Stimulated activated CD8-positive, alpha-beta memory T cell treated with anti-CD3 and anti-CD28 coated beads, Interleukin-15, amount 100 ng/mL, for 48 hours (primary cell): ENCODE measurements at places on chromosomes 6 and 20.

- no peak for DNase-seq
These were observed 100.8 kb downstream of the MOXD1 start for GRCh38 chr6:132300323-132300949.

- no peak for DNase-seq
These were observed 3.1 kb downstream of the ATRN start for GRCh38 chr20:3473944-3474343.

DNA sequence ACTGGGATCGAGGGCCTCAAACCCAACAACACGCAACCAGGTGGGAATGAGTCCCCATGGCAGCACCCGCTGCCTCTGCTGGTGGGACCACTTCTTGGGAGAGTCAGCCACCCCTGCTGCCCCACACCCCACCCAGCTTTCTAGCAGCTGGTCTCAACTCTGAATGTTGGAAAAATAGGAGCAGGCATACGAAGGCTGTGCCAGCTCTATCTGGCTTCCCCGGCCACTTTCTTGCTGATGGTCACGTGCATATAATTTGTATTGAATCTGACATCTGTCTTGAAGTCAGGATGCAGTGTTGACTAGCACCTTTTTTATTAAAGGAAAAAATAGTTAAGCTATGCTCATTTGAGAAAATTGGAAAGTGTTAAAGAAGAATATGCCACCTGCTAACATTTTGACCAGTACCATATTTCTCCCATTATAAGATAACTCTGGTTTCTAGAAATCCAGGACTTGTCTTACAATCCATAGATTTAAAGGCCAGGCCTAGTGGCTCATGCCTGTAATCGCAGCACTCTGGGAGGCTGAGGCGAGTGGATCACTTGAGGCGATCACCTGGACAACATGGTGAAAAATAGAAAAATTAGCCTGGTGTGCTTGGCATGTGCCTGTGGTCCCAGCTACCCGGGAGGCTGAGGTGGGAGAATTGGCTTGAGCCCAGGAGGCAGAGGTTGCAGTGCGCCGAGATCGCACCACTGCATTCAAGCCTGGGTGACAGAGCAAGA lies 26.9 kb upstream of the MAPRE1 start:
- no peak for DNase-seq

GRCh38 chr6:17650656-17651309 lies 50.7 kb downstream of the FAM8A1 start:
- DNase-seq: no peak

DNA sequence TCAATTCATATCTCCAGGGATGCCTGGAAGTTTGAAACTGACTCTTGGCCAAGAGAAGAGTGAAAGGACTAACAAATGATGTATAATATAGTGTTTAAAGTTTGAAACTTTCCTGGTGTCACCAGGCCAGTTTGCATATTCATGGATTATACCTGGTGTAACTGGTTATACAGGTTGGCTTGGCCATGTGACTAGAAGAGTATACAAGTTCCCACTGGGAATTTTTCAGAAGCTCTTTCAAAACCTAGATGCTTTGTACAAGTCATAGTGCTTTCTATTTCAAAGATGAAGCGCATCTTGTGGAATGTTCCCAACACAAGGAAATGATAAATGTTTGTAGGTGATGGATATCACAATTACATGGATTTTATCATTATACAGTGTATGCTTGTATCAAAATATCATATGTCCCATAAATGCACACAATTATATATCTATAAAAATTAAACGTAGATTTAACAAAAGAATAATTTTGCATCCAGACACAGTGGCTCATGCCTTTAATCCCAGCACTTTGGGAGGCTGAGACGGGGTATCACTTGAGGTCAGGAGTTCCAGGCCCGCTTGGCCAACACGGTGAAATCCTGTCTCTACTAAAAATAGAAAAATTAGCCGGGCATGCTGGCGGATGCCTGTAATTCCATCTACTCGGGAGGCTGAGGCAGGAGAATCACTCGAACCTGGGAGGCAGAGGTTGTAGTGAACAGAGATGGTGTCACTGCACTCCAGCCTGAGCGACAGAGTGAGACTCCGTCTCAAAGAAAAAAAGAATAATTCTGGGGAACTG lies 1420.2 kb downstream of the GRIK2 start:
- no peak for DNase-seq

- DNase-seq: no peak
These were observed 41.3 kb downstream of the TAF8 start for GRCh38 chr6:42091718-42092023.

- DNase-seq: no peak
These were observed 107.1 kb upstream of the TSHZ2 start for GRCh38 chr20:52864916-52865605.

GRCh38 chr20:58706975-58707681 lies 14.5 kb downstream of the NPEPL1 start:
- no peak for DNase-seq

- DNase-seq: no peak
These were observed 143.7 kb downstream of the DLL1 start for GRCh38 chr6:170147056-170147787.

- no peak for DNase-seq
These were observed 71.2 kb downstream of the LY86 start for GRCh38 chr6:6659600-6660327.

- DNase-seq: no peak
These were observed 1532.7 kb downstream of the HACE1 start for GRCh38 chr6:103326760-103327757.

- no peak for DNase-seq
These were observed 40.7 kb downstream of the DACT2 start for GRCh38 chr6:168278904-168279303.

GRCh38 chr6:166206066-166206465 lies 38.4 kb upstream of the TBXT start:
- no peak for DNase-seq

GRCh38 chr6:109285366-109285765 lies 96.9 kb downstream of the CD164 start:
- DNase-seq: no peak

GRCh38 chr20:36754656-36755222 lies 8.8 kb upstream of the NDRG3 start:
- DNase-seq: no peak

DNA sequence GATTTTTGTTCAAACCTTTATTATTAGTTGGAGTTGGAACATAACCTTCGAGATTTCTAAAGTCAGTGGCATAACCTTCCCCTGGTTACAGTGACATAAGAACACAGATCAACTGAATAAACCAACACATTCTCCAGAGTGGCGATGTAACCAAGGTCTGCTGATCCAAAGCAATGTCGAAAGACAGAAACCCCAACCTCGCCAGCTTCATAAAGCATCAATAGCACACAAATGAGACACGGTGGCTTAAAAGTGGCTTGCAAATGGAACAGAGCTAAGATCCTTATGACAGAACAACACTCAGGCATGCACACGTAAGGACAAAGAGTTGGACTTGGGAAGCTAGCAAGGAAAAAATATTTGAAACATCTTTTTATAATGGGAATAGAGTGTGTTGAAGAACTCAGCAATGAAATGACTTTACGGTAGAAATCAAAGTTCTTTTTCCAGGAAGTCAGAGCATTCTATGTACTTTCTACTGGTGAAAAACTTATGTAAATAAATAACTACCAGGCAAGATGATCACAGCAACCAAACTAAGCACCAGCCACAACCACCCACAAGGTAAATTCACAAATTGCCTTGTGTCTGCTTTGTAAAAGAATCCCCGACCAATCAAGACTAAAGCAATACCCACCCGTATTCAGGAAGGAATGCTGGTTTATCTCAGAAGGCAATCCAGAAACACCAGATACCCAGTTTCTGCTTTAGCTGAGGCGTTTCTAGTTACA lies 61.0 kb upstream of the NHSL1 start:
- DNase-seq: no peak

DNA sequence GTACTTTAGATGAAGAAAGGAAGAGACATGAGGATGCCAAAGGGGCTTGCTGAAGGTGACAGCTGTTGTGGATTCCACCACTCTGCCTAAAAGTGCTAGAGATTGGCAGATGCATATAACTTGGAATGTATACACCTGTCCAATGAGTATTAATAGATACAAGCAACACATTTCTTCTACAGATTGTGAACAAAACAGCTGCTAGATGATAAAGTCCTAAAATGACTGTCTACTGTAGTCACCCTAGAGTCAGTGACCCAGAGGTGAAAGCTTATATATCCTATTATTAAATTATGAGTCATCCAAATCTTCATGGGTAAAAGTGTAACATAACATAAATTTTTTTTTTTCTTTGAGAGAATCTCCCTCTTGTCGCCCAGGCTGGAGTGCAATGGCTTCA lies 5.2 kb downstream of the RNF217 start:
- no peak for DNase-seq

DNA sequence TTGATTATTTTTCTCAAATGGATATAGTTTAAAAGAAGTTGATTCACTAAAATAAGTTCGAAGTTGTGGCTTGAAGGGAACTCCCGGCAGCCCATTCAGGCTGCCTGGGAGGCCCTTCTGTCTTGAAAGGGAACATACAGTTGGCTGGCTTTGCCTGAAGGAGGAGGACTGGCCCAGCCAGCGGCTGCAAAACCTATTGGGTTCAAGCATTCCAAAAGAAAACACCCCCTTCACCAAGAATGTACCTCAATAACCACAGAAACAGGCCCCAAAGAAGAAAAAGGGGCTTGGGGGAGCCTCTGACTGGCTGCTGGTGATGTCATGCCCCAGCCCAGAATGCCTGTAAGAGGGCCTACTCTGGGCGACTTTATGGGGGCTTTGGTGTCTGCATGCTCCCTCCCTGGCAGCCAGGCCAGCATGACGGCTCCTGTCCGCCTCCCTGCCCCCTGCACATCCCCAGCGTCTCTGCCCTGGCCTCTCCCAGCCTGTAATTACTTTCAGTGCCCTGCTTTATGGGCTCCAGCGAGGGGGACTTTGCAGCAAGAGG lies 36.5 kb downstream of the MAFB start:
- DNase-seq: no peak

- DNase-seq: no peak
These were observed 243.1 kb downstream of the ALDH8A1 start for GRCh38 chr6:134706806-134707205.

DNA sequence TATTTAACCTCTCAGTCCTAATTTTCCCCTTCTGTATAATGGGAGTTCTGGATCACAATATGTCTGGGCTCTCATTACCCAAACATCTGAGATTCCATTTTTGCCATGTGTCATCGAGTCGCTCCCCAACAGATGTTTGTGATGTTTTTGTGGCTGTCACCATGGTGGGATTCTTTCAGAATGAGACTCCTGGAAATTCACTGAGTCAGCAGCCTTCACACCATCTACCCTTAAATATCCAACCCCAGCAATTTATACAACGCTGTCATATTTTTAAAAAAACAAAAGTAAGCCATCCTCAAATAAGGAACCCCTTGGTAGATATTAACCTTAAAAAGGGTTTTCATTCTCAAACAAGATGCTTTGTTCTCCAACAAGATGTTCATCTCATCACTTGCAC lies 20.9 kb downstream of the NRSN1 start:
- DNase-seq: no peak

GRCh38 chr20:58435237-58435636 lies 46.2 kb downstream of the VAPB start:
- no peak for DNase-seq

DNA sequence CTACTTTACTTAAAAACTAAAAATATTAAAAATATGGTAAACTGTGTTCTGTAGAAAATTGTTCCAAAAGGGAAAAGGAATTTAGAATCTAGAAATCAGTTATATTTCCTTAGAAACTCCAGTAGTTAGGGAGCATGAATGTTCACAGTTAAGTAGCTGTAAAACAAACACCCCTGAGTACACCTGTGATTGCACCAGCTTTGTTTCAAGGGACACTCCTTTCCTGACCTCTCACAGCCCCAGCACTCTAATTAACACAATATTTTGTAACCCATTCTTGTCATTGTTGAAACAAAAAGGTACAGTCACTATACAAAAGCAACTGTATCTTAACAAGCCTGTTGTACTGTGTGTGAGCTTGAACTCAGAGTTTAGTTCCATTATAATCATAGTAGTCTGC lies 72.3 kb downstream of the NCOA7 start:
- no peak for DNase-seq

DNA sequence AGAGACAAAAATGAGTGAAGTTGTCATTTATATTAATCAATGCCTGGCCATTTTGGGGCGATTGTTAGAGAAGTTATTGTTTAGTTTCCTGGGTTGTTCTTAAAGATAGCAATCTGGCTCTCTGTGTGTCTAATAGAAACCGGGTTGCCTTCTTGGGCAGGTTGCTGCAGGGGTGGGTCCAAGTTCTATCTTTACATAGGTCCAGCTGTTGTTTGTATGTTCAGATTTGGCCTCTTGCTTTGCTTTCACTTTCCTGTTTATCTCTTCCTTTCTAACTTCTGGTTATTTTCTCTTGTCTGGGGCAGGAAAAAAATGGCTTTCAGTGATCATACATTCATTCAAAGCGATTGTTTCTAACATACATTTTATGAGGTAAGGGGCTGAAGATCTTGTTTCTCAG lies 128.4 kb upstream of the NOX3 start:
- DNase-seq: no peak

DNA sequence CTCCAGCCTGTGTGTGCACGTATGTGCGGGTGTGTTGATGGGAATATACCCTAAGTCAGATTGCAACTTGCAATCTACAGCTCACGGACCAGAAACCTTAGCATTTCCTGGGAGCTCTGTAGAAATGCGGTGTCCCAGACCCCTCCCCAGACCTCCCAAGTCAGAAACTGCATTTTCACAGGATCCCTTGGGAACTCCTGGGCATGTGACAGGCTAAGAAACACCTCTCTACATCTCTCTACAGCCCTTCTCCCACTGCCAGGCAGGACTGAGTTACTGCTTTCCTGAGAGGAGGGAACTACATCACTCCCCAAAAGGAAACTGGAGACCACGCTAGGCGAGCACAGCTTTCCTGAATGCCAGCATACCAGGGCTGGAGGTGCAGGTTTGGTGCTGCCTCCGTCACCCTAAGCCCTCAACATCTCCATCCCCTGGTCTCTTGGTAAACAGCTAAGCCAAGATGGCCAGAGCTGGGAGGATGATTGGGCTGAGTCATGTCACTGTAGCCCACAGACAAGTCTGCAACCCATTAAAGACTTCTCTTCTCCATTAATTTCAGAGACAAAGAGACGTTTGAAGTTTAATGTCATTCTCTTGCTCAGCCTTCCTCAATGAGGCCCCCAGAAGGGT lies 194.4 kb downstream of the BMP7 start:
- no peak for DNase-seq

- DNase-seq: no peak
These were observed 145.7 kb upstream of the GGTLC1 start for GRCh38 chr20:24134284-24134683.
